ENCODE measurements at places on chromosomes 1 and 21.
A peak's percentile ranks its signal among the peaks of the same experiment; 100 is the strongest.

DNA sequence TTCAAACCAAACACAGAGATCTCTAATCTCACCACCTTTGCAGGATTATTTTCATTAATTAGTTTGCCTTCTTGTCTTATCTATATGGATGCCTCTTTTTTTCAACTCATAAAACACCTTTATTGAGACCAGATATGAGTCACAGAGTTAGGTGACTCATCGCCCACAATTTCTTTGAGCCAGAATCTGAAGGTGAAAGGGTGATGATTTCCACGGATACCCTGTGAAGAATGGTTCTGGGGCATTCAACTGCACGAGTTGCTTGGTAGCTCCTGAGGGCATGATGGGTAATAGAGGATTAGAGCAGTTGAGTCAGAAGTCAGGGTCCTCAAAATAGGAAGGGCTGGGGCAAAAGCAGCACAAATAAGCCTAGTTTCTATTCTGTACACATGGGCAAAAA lies 128.2 kb downstream of the TBX19 start:
- DNase-seq: peak; percentile 37

DNA sequence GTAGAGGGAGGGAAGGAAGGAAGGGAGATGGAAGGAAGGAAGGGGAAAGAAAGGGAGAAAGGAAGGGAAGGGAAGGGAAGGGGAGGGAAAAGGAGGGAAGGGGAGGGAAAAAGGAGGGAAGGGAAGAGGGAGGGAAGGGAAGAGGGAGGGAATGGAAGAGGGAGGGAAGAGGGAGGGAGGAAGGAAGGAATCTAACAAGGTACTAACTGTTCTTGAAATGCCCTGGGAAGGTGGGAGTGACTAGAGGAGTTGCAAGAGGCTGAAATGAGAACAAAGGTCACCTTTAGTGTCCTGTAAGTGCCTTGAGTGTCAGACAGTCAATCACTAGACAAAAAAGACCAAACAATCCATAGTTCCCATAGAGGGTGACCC lies 2.3 kb upstream of the ATP2B4 start:
- no peak for DNase-seq

DNA sequence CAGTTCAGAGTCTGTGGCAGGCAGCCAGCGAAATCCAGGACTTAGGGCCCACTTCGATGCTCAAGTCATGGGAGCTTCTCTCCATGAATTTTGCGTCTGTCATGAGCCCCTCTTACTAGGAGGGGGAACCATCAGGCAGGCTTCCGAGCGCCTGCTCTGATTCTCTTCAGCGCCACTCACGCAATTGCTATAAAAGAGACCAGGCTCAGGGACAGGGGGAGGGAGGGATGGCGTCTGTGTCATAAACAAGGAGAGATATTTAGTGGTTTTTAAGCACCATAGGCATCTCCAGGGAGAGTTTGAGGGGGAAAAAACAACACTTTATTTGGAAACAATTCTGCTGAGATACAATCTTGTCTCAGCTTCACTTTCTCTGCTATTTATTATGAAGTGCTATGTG lies 60.6 kb downstream of the NAV1 start:
- DNase-seq: no peak

GRCh38 chr1:245990315-245991022 lies 516.6 kb downstream of the SMYD3 start:
- no peak for DNase-seq

DNA sequence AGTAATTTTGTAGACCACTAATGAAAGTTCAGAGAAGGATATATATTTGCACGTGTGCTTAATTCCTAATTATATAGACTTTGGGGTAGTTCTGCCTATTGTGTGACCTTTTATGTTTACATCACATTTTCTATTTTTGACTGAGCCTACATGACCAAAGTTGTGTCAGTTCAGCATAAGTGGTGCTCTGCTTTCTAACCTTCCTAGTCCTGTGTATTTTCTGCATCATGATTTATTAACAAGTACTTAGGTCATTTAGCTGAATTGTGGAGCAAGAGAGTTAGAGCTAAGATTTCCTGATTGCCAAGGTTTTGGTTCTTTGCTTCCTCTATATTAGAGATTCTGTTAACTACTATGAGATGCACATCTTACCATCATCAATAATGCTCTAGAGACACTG lies 176.0 kb downstream of the C1orf21 start:
- DNase-seq: no peak

Data from stimulated activated CD4-positive, alpha-beta T cell treated with anti-CD3 and anti-CD28 coated beads, TNF-alpha, amount 100 ng/mL, for 1 hour (primary cell).